NCI-H82 (cell line): ENCODE measurements at places on chromosomes 7 and 10.

DNA sequence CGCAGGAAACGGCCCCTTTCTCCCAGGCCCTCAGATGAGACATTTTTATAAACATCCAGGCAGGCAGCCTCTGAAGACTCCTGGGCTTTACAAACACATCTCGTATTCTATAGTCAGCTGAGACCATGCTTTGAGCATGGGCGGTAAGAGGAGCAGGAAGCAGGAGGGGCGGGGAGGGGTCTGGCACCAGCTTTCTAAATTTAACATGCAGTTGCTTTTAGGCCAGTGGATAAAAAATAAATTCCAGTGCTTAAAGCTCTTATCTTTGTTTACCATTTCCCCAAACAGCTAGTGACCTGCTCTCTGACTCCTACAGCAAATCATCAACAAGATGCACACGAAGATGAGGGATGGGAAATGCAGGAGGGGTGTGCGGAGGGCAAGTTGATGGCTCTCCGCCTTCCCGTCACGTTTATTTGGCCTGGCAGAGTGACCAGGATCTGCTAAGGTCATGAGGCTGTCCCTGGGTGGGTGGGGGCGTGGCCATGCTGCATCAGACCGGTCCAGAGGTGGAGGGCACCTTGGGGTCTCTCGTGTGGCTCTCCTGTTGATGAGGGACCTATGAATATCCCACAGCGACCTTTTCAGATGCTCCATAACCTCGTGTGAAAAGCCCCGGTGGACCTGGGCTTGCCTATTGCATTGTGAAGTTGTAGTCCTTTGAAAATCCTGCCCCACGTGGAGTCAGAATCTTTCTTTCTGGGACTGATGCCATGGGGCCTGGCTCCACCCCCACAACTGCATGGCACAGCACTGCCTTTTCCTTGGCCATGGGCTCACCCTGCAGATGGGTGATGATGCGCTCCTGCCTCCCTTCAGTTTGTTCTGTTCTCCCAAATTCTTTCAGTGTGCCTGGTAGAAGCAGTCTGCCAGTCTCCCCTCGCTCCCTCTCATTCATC lies 67.5 kb downstream of the PARP12 start:
- DNase-seq: no peak

DNA sequence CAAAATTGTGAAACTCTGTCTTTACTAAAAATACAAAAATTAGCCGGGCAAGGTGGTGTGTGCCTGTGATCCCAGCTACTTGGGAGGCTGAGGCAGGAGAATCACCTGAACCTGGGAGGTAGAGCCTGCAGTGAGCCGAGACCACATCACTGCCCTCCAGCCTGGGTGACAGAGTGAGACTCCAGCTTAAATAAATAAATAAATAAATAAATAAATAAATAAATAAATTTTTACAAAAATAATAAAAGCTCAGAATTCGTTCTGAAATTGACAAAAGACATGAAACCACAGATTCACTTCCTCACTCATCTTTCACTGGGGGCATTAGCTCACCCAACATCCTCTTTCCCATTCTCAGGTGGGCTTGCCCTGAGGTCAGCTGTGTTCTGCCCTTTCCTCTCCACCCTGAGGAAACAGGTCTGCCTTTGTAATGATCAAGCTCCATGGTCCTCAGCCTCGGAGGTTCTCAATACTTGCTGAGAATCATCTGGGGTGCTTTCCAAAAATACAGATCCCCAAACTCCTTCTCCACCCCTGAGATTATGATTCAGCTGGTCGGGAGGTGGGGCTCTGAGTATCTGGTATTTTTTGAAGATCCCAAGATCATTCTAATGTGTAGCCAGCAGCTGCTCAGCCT lies 29.2 kb upstream of the APBB1IP start:
- no peak for DNase-seq

DNA sequence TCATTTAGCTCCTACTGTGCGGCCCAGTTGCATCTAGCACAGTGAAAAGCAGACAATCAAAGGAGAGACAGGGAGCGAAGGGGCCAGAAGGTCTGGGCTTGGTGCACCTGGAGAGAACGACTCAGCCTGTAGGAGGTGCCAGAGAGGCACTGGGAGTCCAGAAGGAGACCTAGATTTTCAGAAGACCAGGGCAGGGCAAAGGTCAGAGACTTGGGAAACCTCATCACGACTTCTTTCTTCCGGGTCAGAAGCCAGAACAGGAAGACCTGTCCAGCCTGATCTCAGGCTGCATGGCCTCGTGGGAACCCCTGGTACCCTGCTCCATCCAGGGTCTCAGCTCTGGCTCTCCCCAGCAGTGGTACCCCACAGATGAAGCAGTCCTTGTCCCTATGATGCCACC lies 5.2 kb downstream of the AGAP3 start:
- peak; percentile 44 for DNase-seq

GRCh38 chr7:43655584-43655983 lies 72.7 kb downstream of the STK17A start:
- DNase-seq: no peak

- DNase-seq: no peak
Observed at GRCh38 chr7:44760034-44760580, 11.5 kb downstream of the ZMIZ2 start.

DNA sequence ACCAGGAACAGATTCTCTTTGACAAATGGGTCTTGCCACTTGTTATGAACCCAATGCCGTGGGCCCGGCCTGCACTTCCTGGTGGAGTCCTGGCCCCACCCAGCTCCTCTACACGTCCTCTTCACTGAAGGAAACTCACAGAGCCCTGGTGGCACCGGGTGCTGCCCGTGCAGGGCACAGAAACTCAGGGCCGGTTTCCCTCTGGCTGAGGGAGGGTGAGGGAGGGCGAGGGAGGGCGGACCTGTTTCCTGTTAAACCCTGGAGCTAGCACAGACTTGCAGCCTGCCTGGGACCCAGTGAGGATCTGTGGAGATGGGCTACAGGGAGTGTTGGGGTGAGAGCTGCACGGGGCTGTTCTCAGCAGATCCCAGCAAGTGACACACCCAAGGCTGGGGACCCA lies 596.3 kb downstream of the PTPRN2 start:
- no peak for DNase-seq

- DNase-seq: no peak
Observed at GRCh38 chr7:131292141-131292905, 35.4 kb upstream of the MKLN1 start.

- DNase-seq: no peak
Observed at GRCh38 chr10:131902691-131903090, 1.9 kb downstream of the PPP2R2D start.

- DNase-seq: no peak
Observed at GRCh38 chr10:130039141-130039540, 71.5 kb downstream of the C10orf143 start.

DNA sequence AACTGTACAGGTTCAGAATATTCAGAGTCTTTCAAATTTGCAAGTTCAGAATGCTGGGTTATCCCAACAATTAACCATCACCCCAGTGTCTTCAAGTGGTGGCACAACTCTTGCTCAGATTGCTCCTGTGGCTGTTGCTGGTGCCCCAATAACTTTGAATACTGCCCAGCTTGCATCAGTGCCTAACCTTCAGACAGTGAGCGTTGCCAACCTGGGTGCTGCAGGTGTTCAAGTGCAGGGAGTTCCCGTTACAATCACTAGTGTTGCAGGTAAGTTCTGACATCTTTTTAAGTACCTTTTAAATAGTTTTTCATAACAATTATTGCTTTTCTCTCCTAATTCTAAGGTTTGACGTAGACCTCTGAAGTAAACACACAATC lies 2.7 kb downstream of the SP4 start:
- DNase-seq: no peak

GRCh38 chr7:90710466-90710850 lies 114.3 kb downstream of the CDK14 start:
- no peak for DNase-seq

- DNase-seq: no peak
Observed at GRCh38 chr10:127977357-127978009, 70.6 kb downstream of the PTPRE start.

GRCh38 chr7:123275036-123275753 lies 75.4 kb upstream of the SLC13A1 start:
- DNase-seq: peak; percentile 18

DNA sequence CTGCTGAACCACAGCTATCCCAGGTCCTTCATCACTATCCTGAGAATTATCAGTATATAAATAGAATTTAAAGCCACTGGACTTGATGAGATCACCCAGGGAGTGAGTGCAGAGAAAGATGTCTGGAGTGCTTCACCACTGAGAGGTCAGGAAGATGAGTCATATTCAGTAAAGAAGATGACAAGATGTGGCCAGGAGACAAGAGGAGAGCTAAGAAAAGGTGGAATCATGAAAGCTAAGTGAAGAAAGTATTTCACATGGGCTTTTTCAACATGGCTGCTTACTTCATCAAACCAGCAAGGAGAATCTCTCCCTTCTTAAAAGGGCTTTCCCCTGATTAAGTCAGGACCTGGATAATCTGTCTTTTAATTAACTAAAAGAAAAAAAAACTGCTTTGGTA lies 9.1 kb upstream of the PRKAR2B start:
- no peak for DNase-seq

- no peak for DNase-seq
Observed at GRCh38 chr7:76244781-76245391, 43.2 kb downstream of the SRRM3 start.

- no peak for DNase-seq
Observed at GRCh38 chr7:1313613-1314012, 80.9 kb downstream of the UNCX start.

- no peak for DNase-seq
Observed at GRCh38 chr7:83640240-83640639, 8.7 kb downstream of the SEMA3E start.

DNA sequence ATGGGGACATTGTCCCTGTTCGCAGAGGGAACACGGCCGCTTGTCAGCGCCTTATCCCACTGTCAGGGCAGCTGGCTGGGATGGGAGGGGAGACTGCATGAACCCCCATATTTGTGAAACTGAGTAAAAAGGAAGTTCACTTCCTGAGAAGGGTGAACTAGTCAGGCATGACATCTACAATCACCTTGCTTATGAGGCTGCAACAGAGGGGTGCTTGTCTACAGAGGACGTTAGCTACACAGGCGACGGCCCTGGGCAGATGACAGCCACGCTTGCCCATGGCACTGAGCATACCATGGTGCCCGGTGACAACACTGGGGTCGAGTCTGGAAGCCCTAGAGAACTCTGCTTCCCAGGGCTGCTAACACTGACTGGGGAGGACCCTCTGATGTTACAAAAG lies 46.0 kb upstream of the KDM7A start:
- DNase-seq: no peak

GRCh38 chr7:105713488-105714465 lies 132.5 kb upstream of the EFCAB10 start:
- DNase-seq: no peak

DNA sequence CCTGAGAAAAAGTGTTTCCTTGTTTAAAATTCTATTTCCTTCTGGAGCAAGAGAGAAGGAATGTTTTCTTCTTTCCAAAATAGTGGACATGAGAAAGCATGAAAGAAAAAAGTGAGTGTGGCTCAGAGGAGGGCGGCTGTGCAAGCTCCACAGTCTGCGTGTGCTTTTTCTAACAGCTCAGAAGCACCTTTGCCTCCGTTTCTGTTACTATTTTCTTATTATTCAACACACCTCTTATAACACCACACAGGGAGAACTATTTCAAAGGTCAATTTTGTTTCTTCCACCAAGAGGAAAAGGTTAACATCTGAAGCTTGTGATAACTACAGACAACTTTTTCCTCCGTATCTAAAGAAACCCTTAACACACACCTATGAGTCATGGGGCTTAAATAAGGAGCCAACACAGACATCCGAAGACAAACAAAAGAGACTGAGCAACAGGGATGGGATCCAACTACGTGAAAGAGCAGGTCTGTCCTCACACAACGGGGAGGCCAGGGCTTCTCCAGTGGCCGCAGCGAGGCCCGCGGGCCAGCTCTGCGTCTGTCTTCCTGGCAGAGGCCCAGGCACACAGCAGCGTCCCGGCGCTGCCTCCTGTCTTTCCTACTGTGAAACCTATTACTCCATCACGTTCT lies 36.2 kb upstream of the NCAPG2 start:
- DNase-seq: no peak

DNA sequence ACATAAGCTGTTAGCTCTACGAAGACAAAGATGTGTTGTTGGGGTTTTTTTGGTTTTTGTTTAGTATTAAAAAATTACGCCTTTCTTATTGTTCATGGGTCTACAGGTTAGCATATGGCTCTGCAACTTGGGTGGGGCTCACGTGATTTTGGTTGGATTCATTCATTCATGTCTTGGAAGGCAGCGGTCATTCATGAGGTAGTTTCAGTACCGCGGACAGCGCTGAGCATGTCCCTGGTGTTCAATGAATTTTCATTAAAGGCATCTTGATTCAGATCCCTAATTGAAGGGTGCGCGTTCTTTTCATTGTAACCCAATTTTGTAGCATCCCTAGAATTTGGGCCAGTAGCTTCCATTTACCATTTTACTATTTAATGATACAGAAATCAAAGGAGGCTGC lies 42.9 kb upstream of the TCERG1L start:
- no peak for DNase-seq

DNA sequence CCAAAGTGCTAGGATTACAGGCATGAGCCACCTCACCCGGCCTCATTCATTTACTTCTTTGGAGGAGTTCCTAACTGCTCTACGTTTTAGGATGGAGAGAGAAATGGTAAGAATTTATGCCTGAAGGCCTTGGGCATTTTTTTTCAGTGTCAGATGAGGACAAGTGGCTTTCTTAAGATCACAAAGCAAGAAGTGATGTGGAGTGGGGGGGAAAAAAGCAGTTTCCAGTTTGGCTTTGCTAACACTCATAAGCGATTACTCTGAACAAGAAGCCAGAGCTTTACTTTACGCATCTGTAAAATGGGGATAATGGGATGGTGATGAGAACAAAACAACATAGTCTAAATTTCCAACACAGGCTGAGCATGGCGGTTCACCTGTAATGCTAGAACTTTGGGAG lies 2.6 kb upstream of the PPIA start:
- no peak for DNase-seq

DNA sequence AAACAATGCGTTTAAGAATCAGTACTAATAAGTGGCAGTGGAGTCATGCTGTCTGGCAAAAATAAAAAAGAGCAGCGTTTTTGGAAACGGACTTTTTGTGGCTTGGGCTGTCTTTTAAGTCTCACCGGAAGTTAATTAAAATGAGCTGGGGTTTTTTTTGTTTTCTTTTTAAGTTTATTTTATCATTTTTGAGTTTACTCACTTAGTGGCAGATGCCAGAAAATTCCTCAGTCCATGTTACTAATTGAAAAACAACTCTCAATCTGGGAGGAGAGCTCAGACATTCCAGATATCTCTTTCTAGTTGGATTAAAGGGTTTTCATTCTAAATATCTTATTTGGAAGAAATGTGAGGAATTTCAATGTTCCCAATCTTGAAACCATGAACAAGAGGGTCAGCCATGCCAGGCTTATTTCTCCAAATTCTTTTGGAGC lies 133.8 kb upstream of the AGR3 start:
- no peak for DNase-seq

DNA sequence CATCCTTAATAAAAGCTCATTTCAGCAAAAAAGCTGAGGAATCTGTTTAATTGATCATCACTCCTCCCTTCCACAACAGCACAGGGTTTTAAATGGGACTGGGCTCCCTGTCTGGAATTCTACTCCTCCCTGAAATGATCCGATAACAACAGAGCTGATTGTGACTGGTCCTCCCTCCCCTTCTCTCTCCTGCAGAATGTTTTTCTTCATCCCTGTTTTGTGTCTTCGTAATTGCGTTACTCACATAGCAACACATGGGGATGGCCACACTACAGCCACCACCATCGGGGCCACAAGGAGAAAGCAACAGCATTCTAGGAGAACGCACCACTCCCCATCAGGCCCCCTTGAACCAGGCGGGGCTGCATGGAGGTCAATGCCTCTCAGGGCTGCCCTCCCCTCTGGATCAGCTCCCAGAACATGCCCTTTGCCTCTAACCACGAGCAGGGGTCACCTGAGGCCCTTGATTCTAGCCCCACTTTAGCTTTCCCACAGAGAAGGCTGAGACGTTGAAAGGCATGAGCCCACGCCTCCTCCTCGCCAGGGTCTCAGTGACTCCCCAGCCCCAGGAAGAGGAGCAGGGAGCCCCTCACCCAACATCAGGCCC lies 152.6 kb downstream of the PLXNA4 start:
- no peak for DNase-seq
